Astrocyte (in vitro differentiated cells and primary cell): ENCODE measurements at places on chromosomes 16 and 17. TPM values are rescaled to one million over a fixed set of nuclear protein-coding genes. Genes with fewer than 3 reads are reported as not detected.

The METTL9 gene
- total RNA-seq, result 86.6 and 88.1 TPM in 2 replicates

The ANKRD40 gene
- 37.0 and 38.3 TPM in 2 replicates for total RNA-seq

The TP53TG3 gene
- total RNA-seq, result not detected in 2 replicates

The SLC26A11 gene
- total RNA-seq, result 15.3 and 16.1 TPM in 2 replicates

The SHBG gene
- total RNA-seq, result 0.79 and 1.4 TPM in 2 replicates

The KRT33B gene
- not detected in 2 replicates for total RNA-seq

The AATF gene
- 47.1 and 49.1 TPM in 2 replicates for total RNA-seq

The TIGD7 gene
- 4.4 and 4.5 TPM in 2 replicates for total RNA-seq

The LRRC75A gene
- 0.36 TPM in 2 replicates for total RNA-seq

The C16orf92 gene
- total RNA-seq, result not detected in 2 replicates

The ERAL1 gene
- 38.2 and 38.4 TPM in 2 replicates for total RNA-seq

DNA sequence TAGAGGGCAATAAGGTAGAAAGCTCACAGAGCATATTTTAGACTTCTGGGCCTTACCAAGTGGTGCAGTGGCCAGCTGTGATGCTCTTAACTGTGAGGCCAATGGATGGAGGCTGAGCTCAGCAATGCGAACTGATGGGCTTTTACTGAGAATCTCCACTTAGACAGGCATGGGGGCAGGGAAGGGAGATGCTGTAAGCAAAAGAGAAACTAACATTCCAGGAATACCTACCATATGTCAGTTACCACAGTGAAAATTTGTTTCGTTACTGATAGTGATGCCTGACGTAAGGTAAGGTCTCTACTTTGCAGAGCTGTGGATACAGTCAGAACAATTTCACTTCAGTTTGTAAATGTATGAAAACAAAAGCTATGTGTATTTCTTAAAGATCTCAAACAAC is 250.6 kb upstream of the ZFHX3 start:
- DNase-seq, result peak; percentile 22
- H3K4me1 ChIP-seq, result no peaks in the 10 kb centered on the region
- H3K27ac ChIP-seq, result no peak overlapping the region
- no peaks in the 10 kb centered on the region for H3K27me3 ChIP-seq
- no peak overlapping the region for H3K4me3 ChIP-seq

DNA sequence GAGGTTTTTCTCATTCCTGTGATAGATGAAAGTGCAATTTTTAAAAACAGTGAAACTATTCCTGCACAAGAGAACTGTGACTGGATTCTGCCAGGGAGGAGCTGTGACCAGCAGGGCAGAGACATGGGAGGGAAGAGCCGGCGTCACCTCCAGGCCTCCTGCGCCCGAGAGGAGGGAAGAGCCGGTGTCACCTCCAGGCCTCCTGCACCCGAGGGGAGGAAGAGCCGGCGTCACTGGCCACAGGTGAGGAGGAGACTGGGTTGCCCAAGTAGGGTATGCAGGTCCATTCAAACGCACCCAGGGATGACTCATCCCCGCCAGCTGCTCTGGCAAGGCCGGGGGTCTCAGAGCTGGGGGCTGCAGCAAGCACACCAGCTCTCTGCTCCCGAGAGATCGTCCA is 56.7 kb downstream of the METRNL start:
- no peak overlapping the region for H3K4me3 ChIP-seq
- no peaks in the 10 kb centered on the region for H3K36me3 ChIP-seq
- no peak for DNase-seq
- no peak overlapping the region for H3K27ac ChIP-seq
- peaks cover 9% of the 10 kb centered on the region for H3K27me3 ChIP-seq

DNA sequence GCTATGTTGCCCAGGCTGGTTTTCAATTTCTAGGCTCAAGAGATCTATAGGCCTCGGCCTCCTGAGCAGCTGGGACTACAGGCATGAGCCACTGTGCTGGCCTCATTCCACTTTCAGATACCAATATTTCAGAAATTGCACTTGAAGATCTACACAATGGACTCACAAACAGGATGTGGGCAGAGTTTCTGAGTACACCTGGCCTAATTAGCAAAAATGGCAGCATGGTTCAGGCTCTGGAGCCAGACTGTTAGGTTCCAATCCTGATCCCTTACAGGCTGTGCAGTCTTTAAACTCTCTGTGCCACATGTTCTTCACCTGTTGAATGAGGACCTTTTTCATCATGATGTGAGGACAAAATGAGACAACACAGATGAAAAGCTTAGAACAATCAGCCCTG is 32.2 kb downstream of the RNF157 start:
- peaks cover 5% of the 10 kb centered on the region for H3K4me1 ChIP-seq
- no peaks in the 10 kb centered on the region for H3K27me3 ChIP-seq

GRCh38 chr17:44961921-44962350 is 6.2 kb downstream of the C1QL1 start:
- DNase-seq, result no peak
- H3K27ac ChIP-seq, result no peak overlapping the region
- H3K36me3 ChIP-seq, result no peaks in the 10 kb centered on the region
- H3K27me3 ChIP-seq, result peaks cover 12% of the 10 kb centered on the region
- H3K4me3 ChIP-seq, result no peak overlapping the region

- no peak overlapping the region for H3K4me3 ChIP-seq
- DNase-seq, result no peak
- H3K27ac ChIP-seq, result no peak overlapping the region
Observed at GRCh38 chr17:72399608-72400487, 279.0 kb downstream of the SOX9 start.

DNA sequence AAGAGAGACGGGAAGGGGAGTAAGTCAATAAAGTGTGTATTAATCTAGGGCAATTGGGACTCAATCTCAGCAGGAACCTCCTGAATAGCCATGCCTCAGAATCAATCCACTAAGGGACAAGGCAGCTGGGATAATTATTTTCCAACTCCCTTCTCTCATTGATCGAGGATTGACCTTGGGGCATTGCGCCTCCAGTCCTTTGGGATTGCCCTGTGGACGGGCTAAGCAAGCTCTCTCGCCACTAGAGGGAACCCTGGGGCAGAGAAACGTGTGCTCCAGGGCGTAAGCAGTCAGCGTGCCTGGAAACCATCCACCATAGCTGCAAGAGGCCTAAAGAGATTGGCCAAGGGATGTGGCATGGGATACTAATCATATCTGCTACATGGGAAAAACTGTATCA is 53.9 kb upstream of the ERCC4 start:
- H3K36me3 ChIP-seq, result no peaks in the 10 kb centered on the region
- no peak overlapping the region for H3K4me3 ChIP-seq
- H3K27me3 ChIP-seq, result no peaks in the 10 kb centered on the region
- DNase-seq, result peak; percentile 53
- no peaks in the 10 kb centered on the region for H3K4me1 ChIP-seq

DNA sequence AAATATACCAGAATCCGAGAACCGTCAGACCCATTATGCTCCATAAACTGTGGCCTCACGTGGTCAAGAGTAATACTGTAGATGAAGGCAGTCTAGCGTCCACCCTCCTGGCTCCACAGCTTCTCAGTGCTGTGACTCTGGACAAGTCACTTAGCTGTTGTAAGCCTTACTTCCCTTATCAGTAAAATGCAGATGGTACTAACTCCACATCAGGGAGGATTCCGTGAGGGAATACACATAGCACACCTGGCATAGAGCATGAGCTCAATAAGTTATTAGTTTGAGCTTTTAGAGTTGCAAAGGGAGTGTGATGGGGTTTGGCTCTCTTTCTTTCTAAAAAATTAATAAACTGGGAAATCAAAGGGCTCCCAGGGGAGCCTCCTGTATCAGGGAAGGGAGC is 49.9 kb downstream of the CDYL2 start:
- H3K27ac ChIP-seq, result no peak overlapping the region
- H3K4me1 ChIP-seq, result no peaks in the 10 kb centered on the region
- H3K36me3 ChIP-seq, result no peaks in the 10 kb centered on the region
- H3K4me3 ChIP-seq, result no peak overlapping the region
- no peak for DNase-seq

GRCh38 chr16:4183237-4184037 is 58.4 kb downstream of the SRL start:
- H3K27me3 ChIP-seq, result no peaks in the 10 kb centered on the region
- peak overlapping the region; percentile 86 for H3K27ac ChIP-seq
- peak; percentile 75 for DNase-seq
- H3K4me3 ChIP-seq, result peak overlapping the region; percentile 71
- no peaks in the 10 kb centered on the region for H3K36me3 ChIP-seq

DNA sequence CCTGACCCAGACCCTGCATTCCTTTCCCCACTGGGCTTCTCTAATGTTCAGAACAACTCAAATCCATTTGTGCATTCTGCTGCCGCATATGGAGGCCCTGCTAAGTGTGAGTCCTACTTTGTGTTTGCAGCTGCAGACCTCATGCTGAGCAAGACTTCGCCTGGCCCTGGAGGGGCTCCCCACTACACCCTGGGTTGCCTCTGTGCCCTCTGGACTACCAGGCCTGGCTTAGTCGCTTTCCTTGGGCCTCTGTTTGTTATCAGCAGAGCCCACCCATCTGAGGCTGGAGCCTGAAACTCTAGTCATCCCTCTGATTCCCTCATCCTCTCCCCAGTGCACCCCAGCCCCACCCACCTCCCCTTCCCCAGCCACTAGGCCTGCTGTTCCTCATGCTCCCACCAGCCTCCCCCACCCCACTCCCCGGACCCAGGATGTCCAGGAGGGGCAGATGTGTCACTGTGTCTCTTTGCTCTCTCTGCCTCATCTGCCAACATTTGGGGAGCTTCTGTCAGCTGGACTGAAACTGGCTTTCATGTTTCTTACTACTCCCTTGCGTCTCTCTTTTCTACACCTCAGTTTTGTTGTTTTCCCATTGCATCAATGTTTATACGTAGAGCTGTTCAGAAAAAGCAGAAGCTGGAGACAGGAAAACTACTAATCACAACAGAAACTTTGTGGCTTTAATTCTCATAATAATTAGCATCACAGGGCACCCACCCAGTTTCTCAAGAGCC is 17.9 kb upstream of the CD300E start:
- H3K27me3 ChIP-seq, result peaks cover 3% of the 10 kb centered on the region
- no peaks in the 10 kb centered on the region for H3K36me3 ChIP-seq
- DNase-seq, result no peak
- H3K4me3 ChIP-seq, result no peak overlapping the region

DNA sequence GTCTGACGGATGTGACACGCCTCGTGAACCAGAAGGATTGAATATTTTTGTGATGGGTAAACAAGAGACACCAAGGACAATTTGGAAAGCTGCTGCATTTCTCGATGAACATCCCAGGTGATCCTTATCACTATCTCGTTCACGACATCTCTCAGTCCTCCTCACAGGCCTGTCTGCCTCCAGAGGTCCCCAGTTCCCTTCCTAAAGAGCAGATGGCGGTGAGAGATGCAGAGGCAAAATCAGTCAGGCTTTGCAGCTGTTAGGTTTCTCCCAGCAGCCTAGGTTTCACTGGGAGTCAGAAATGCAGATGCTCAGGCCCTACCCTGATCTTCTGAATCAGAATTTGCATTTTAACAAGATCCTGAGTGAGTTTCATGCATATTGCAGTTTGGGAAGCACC is 23.6 kb downstream of the SCPEP1 start:
- H3K27ac ChIP-seq, result no peak overlapping the region
- no peak for DNase-seq
- no peak overlapping the region for H3K4me3 ChIP-seq

GRCh38 chr16:85663891-85664321 is 24.8 kb downstream of the GINS2 start:
- DNase-seq, result no peak
- H3K36me3 ChIP-seq, result peaks cover 8% of the 10 kb centered on the region
- H3K4me3 ChIP-seq, result no peak overlapping the region
- no peak overlapping the region for H3K27ac ChIP-seq
- no peaks in the 10 kb centered on the region for H3K4me1 ChIP-seq

DNA sequence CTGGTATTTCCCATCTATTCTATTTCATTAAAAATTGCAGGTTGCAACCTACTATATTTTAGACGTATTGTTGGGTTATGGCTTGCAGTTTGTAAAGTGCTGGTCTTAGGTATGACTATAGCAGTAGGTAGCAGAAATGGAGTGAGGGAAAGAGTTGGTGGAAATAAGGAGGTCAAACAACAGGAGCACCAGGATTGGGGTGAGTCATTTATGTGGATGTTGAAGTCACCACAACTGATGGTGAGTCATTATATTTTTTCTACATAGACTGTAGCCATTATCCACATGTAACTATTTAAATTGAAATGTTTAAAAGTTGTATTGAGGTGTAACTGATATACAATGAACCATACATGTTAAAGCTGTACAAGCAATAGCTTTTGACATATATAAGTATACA is 25.0 kb upstream of the HS3ST3A1 start:
- H3K27me3 ChIP-seq, result no peaks in the 10 kb centered on the region
- H3K4me3 ChIP-seq, result no peak overlapping the region
- H3K36me3 ChIP-seq, result no peaks in the 10 kb centered on the region
- H3K27ac ChIP-seq, result no peak overlapping the region
- peak; percentile 89 for DNase-seq
- H3K4me1 ChIP-seq, result peaks cover 8% of the 10 kb centered on the region

DNA sequence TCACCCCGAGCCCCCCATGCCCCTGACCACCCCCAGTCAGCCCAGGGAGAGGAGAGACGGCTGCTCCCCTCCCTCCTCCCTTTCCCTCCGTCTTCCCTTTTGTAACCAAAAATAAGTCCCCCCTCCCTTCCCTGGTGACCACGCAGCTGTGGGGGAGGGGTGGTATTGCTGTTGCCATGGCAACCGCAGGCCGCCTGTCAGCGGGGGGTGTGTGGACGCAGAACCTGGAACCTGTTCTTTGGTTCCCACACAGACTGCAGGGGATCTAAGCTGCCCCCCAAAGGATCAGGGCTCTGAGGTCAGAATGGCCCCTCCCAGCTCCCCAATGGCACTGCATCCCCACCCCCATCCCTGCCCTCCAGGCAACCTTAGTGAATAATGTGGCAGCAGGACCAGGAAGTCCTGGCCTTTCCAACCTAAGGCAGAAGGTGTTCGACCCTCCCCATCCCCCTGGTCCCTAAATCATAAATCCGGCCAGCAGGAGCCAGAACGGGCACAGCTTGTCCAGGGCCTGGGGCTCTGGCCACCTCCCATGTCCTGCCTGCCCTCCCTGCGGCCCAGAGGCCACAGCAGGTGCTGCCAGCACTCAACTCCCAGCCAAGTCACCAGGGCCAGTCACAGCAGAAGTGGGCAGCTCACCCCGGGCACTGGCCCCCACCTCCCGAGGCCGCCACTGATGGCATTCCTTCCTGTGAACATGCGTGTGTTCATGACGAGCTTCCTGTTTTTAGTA is 12.0 kb downstream of the CA4 start:
- H3K4me3 ChIP-seq, result no peak overlapping the region
- no peak overlapping the region for H3K27ac ChIP-seq
- no peaks in the 10 kb centered on the region for H3K36me3 ChIP-seq
- H3K4me1 ChIP-seq, result peaks cover 2% of the 10 kb centered on the region
- no peak for DNase-seq

- peaks cover 13% of the 10 kb centered on the region for H3K4me1 ChIP-seq
- no peak overlapping the region for H3K4me3 ChIP-seq
- no peak for DNase-seq
- H3K27me3 ChIP-seq, result no peaks in the 10 kb centered on the region
- no peak overlapping the region for H3K27ac ChIP-seq
- peaks cover 2% of the 10 kb centered on the region for H3K36me3 ChIP-seq
Observed at GRCh38 chr17:56909742-56910508, 3.9 kb downstream of the TRIM25 start.

DNA sequence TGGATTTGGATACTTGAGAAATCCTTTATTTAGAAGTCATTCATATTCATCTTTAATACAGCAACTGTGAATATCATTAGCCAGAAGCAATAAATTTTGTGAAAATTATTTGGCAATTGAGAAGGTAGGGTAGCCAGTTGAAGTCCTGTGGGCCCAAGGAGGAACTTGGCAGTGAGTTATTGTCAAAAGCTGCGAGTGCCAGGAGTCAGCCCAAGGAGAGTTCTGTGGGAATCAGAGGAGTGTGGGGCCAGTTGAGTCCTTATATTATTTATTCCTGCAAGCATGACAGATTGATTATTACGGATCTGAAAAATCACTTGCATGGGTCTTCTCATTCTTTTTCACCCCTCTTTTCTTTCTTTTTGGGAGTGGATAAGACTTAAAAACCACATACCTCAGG is 38.3 kb downstream of the PRKCA start:
- no peaks in the 10 kb centered on the region for H3K27me3 ChIP-seq
- no peaks in the 10 kb centered on the region for H3K4me1 ChIP-seq
- no peak overlapping the region for H3K27ac ChIP-seq
- H3K36me3 ChIP-seq, result no peaks in the 10 kb centered on the region
- no peak for DNase-seq
